Activated effector memory CD4-positive, alpha-beta T cell treated with anti-CD3 and anti-CD28 coated beads, Interleukin-2, amount 50 U/mL, for 16 hours (primary cell): ENCODE measurements at places on chromosomes 4 and X.

DNA sequence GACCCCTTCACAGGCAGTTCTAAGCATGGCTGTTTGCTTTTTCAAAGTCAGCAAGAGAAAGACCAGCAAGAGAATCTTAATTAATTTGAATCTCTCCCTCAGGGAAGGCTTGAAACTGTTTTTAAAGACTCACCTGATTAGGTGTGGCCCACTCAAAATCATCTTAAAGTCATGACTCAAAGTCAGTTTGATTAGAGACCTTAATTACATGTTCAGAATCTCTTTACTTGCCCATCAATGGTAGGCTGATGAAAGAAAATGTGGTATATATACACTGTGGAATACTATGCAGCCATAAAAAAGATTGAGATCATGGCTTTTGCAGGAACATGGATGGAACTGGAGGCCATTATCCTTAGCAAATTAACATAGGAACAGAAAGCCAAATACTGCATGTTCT is 247.5 kb upstream of the PRKX start:
- no peak for DNase-seq

DNA sequence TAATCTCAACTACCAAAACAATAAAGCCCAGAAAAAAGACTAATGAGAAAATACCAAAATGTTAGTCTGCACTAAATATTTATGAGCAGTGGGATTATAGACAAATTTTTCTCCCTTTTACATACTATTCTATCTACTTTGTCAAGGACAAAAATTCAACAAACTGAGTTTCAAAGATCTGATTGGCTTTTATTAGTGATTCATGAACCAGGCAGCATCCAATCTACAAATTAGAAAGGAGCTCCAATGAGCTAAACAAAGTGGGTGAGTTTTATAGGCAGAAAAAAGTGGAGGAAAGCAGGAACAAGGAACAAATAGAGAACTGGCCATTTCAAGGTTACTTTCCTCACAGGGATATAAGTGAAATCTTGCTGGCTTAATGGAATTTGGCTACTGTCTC is 24.4 kb upstream of the SH3KBP1 start:
- DNase-seq = no peak

DNA sequence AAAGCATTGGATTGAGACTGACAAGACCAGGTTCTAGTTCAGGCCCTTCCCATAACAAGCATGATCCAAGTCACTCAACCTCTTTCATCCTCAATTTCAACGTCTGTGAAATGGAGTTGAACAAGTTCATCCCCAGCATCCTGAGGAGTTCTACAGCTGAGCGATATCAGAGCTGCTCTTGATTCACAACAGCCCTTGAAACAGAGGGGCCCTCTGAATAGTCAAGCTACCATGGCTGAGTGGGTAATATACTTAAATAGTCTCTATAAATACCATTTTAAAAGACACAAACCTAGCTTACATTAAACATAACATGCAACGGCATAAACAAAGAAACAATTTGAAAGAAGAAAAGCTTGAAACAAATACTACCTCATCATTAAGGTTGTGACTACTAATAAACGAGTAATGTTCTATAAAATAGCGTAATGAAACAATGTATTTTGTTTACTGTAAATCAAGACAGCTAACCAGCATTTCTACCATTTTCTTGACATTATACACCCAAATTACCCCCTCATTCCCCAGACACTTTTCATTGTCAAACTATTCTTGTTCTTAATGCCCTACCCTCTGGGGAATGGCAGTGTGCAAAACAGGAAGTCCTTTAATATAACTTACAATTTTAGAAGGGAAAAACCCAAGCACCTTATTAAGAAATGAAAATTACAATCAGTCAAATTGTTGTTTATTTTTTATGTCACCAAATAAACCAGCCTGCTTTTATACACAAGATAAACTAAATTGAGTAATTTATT is 202.3 kb downstream of the PARM1 start:
- DNase-seq = no peak

- DNase-seq = no peak
Measured at GRCh38 chrX:68835468-68835867, 6.6 kb downstream of the EFNB1 start.

DNA sequence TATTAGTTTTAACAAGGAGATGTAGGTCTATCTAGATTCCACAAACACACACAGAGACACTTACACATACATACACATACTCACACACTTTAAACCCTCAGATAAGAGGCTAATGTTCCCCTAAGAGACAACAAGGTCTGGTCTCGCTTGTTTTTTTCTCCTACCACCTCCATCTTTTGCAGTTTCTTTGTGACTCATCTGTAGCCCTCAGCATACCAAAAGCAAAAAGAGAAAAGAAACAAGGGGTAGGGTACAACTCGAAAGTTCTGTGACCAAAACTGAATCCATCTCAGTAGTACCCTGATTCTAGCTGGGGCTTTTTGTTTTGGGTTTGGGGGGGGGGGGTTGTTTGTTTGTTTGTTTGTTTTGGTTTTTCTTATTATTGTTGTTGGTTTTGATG is 12.2 kb upstream of the EXOSC9 start:
- no peak for DNase-seq

- no peak for DNase-seq
Measured at GRCh38 chr4:157372567-157372966, 152.0 kb downstream of the GRIA2 start.

DNA sequence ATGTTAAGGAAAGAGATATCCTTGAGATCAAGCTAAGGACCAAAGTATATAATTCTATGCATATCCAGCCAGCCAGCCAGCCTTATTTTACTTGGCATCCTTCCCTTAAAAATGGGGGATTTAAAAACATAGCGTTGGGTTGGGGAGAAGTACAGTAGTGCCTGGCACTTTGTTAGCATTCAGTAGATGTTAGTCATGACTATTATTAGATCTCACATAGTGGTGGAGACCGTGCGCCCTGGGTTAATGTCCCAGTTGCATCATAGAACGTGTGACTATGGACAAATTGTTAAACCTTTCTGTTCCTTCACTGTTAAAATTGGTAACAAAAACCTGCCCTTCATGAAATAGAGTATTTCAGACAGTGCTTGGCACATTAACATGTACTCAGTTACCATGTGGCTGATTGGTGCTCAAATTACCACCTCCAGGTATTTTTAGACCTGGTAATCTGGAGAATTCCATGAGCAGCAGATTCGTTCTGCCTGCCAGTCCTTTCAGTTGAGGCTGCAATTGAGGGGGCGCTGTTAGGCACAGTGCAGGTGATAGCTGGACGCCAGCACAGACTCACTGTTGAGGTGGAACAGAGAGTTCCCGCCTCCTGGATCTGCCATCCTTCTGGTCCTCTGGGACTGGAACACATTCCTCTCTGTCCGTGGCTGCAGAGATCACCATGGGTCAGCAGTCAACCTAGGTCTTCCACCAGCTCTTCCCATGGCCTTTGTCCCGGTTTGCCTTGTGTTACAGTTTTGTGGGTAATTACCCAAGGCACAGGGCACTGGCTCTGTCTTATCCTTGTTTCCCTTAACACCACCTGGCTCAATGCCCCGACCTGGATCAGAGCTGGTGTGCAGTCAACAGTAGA is 31.7 kb downstream of the RBBP7 start:
- DNase-seq = no peak
